Esophagus squamous epithelium (tissue), 5 donors: ENCODE measurements at places on chromosomes 1 and 21. TPM values are rescaled to one million over a fixed set of nuclear protein-coding genes. Genes with fewer than 3 reads are reported as not detected.

GRCh38 chr1:37765916-37766664, 1.2 kb upstream of the EPHA10 start:
- DNase-seq, result no peak

DNA sequence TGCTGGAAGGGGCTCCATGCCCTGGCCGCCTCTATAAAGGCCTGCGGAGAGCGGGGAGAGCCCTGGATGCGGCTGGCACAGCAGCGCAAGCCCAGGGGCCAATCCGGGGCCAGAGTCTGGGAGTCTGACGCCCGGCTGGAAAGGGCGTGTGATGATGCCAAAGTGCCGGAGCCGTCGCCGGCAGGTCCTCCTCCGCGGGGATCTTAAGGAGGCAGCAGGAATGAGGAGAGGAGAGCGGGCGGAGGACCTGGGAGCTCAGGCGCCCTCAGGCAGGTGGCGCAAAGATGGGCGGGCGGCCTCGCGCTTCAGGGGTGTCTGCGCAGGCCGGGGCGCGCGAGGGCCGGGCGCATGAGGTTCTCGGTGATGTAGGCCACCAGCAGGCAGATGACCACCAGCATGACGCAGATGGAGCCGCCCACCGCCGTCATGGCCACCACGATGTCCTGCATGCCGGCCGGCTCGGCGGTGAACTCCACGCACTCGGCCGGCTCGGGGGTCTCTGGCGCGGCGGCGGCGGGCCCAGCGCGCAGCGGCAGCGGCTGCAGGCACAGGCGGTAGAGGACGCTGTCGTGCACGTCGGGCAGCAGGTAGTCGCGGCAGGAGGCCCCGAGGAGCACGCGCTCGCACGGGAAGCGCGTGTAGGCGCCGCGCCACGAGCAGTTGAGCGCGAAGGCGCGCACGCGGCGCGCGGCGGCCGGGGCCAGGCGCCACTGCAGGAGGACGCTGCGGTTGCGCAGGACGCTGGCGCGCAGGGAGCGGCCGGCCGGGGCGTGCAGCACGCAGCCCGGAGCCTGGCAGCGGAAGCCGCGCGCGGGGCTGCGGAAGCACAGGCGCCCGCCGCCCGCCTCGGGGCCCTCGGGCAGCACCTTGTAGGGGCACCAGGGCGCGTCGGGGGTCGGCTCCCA, 653 bp downstream of the FNDC10 start:
- no peak for DNase-seq

- DNase-seq, result no peak
These were observed 17.0 kb upstream of the GPR37L1 start for GRCh38 chr1:202105571-202106339.

GPR61 gene
- total RNA-seq, result not detected

DNA sequence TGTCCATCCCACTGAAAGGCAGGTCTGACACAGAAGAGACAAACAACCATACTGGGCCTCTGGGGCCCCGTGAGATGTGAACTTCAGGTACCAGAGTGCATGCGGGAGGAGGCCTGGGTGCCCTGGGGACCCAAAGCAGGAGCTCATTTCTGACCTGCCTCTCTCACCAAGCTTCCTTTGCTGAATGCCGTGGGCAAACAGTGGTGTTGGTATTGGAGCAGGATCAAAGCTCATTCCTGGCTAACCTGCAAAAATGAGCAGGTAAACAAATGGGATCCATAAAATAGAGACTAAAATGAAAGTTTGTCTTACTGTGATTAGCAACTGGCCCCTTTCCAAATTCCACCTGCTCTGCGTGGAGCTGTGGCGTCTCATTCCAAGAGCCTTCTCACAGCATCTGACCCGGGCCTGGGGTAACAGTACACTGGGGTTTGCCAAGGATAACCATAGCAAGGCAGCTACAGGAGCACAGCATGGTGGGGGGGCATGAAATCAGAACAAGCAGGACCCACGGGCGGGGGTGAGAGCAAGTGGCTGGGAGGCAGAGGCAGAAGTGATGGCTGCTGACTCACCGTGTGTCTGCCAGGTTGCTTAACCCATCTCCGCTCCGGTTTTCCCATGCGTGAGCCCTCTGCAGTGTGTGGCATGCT, 103.6 kb downstream of the KIF26B start:
- DNase-seq, result no peak

PCSK9 gene
- 7.0 TPM for total RNA-seq

RHD gene
- total RNA-seq, result not detected

CLDN19 gene
- total RNA-seq, result not detected

SPRR1A gene
- total RNA-seq, result 57.4 TPM

DNA sequence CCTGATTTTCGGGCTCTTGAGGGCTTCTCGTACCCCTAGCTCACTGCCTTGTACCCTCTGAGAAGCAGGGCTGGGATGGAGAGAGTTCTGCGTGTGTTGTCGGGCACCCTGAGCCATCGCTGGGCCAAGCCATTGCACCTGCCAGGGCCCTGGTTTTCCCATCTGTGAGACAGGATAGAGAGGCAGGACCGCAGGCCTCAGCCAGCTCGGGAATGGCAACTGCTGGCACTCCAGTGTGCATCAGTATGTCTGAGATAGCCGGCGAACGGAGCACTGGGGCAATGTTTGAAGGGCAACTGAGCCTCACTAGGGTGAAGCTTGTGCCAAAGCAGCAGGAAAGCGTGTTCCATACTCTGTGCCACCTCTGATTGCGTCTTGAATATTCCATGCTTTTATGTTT, 66.9 kb downstream of the TENT5C start:
- DNase-seq, result no peak

ATP6V1G3 gene
- not detected for total RNA-seq

GRCh38 chr1:35718492-35719336, at the start of gene C1orf216:
TSS of gene C1orf216 (minus strand) at chr1:35718884. CDS start at chr1:35716321, 2,563 bp downstream.
- DNase-seq, result no peak

ACTRT2 gene
- not detected for total RNA-seq

GRCh38 chr21:45551316-45551715, 9.1 kb upstream of the SLC19A1 start:
- DNase-seq, result no peak

MTARC2 gene
- 1.5 TPM for total RNA-seq

GRCh38 chr1:218164930-218165700, 120.0 kb upstream of the RRP15 start:
- no peak for DNase-seq

DNA sequence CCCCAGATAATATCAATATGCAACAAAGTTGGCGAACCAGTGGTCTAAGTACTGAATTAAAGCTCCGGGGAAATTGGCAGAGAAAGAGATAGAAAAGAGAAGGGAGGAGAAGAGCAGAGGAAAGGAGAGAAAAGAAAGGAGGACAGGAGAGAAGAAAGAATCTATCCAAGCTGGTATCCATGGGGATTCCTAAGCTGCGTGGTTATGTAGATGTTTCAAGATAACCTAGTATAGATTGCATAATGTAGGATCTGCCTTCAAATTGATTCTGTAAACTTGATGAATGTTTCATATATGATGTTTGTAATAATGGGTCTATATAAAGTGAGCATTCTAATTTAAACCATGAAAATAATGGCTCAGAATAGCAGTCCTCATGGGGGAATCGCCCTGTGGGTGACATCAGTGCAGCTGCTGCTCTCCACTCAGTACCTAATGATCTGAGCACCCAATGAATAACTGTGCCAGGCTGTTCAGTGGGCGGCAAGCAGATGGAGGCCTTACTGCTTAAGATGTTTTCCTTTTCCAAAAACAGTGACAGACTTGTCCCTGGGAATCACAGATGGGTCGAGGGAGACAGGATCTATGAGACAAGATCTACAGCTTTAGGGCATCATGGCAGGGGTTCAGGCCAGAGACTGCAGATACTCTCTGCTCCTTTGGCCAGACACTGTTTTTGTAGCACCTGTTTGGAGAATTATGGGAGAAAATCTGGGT, 78.0 kb downstream of the LAMC2 start:
- DNase-seq, result no peak

- DNase-seq, result no peak
These were observed 127.1 kb upstream of the CACYBP start for GRCh38 chr1:174872615-174873058.

- DNase-seq, result no peak
These were observed 11.4 kb downstream of the SMYD2 start for GRCh38 chr1:214292322-214292721.

NUDC gene
- 50.3 TPM for total RNA-seq
